ENCODE measurements at places on chromosomes 5 and 9. TPM values are rescaled to one million over a fixed set of nuclear protein-coding genes. Genes with fewer than 3 reads are reported as not detected.

The SEC61B gene
- 127 TPM for total RNA-seq

- H3K27me3 ChIP-seq = peaks cover 99% of the 10 kb centered on the region
- peak; percentile 34 for DNase-seq
- H3K36me3 ChIP-seq = no peaks in the 10 kb centered on the region
- H3K4me1 ChIP-seq = no peaks in the 10 kb centered on the region
Observed at GRCh38 chr9:77018058-77018968, 1.1 kb upstream of the FOXB2 start.

The ORM2 gene
- total RNA-seq = not detected

DNA sequence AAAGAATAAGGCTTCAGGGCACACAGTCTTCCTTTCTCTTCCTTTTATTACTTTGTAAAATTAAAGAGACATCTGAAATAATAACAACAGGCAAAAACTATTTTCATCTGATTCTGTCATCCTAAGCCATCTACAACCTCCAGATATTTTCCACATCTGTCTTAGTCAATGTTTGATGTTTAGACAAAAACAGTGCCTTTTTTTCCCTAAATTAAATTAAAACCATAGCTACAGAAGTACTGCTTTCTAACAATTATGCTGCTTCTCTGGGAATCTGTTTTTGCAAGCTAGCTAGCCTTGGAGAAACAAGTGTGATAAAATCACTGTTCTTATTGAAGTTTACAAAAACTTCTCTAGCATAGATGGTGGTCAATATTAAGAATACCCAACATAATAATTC is 95.4 kb downstream of the KIAA0825 start:
- no peak for DNase-seq
- H3K4me1 ChIP-seq = peaks cover 13% of the 10 kb centered on the region
- no peak overlapping the region for H3K4me3 ChIP-seq

- 0 out of 2 replicates have a peak, but pooled peaks cover 5% of the 10 kb centered on the region for H3K4me1 ChIP-seq
- H3K27ac ChIP-seq = no peak overlapping the region
Observed at GRCh38 chr5:126736141-126736540, 40.8 kb upstream of the LMNB1 start.

- no peaks in the 10 kb centered on the region for H3K36me3 ChIP-seq
- no peak overlapping the region for H3K27ac ChIP-seq
- H3K4me3 ChIP-seq = no peak overlapping the region
- H3K4me1 ChIP-seq = no peaks in the 10 kb centered on the region
- H3K27me3 ChIP-seq = no peaks in the 10 kb centered on the region
Observed at GRCh38 chr9:106146066-106146840, 451.9 kb downstream of the TMEM38B start.

DNA sequence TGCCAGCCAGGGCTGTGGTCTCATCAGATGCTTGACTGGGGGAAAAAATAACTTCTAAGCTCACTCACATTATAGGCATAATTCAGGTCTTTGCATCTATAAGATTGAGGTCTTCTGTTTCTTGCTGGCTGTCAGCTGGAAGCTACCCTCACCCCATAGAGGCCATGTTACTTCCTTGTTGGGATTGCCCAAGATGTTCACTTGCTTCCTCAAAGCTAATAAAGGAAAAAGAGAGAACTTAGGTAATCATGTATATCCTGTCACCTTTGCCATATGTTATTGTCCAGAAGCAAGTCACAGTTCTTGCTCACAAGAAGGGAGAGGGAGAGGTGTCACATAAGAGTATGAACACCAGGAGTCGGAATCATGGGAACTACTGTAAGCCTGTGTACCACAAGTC is 38.7 kb upstream of the ANKRD34B start:
- H3K27ac ChIP-seq = no peak overlapping the region
- H3K4me1 ChIP-seq = no peaks in the 10 kb centered on the region
- H3K36me3 ChIP-seq = no peaks in the 10 kb centered on the region
- no peak for DNase-seq

DNA sequence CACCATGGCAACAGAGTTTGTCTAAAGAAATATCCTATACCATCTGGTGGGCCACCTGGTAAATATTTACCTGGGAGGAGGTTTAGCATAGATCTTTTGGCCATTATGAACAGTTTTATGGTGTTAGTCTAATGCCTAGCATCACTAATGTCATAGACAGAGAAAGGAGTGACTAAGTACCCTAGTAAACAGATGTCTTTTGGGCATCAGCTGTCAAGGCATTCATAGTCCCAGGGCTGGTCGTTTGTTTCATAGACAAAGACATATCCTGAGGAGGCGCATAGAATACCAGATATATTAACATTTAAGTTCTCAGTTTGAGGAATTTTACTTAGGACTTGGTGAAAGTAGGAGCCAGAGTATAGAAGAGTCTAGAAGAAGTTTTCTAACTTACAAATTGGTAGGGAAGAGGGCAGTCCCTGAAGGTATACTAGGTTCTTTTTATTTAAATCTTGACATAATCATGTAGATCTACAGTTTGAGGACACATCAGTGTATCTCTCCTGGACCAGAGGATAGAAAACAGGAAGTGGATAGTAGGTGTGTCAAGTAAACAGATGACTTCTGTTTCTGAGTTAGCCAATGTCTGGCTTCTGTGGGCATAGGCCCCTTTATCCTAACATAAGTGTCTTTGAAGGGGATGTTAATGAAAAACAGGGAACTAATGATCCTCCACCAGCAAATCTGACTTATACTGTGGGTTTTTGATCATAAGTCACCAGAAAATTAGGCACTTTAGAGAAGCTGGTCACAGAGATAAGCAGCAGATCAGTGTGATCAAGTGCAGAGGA is 105.0 kb upstream of the PRSS3 start:
- H3K27me3 ChIP-seq = peaks cover 14% of the 10 kb centered on the region
- H3K4me3 ChIP-seq = no peak overlapping the region
- no peaks in the 10 kb centered on the region for H3K36me3 ChIP-seq
- DNase-seq = no peak

All from GM23248 (cell line).